Motor neuron (in vitro differentiated cells): ENCODE measurements at places on chromosomes 12 and 14. TPM values are rescaled to one million over a fixed set of nuclear protein-coding genes. Genes with fewer than 3 reads are reported as not detected.

The ADCY4 gene
- 0.71 and 0.88 TPM in 2 replicates for total RNA-seq

The SMCO2 gene
- total RNA-seq, result not detected in 2 replicates

The JKAMP gene
- total RNA-seq, result 56.5 and 59.2 TPM in 2 replicates

The TPPP2 gene
- total RNA-seq, result 0.38 and 0.41 TPM in 2 replicates

DNA sequence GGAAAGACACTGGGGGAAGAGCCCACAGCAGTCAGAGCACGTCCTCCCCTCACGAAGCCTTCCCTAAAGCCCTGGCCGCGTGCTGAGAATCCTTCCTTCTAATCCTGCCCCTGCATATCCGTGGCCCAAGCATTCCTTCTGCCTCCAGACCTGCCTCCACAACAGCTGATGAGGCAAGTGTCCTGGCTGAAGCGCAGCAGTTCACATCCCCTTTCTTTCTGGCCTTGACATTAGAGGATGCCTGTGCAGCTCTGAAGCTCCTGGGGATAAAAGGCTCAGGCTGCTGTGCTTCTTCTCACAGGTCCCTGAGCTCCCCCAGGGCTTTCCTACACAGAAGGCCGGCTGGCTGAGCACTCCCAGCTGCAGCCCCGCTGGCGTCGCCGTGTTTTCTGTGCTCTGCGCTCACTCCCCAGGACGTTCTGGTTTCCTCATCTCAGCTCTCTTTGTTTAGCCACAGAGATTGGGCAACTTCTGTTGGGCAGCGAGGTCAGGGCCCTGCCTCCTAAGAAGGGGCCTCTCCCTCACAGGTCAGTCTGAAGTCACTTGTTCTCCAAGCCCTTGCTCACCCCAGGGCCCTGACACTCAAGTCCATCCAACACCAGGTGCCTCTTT, 45.8 kb downstream of the NINJ2 start:
- ATAC-seq, result no peak

DNA sequence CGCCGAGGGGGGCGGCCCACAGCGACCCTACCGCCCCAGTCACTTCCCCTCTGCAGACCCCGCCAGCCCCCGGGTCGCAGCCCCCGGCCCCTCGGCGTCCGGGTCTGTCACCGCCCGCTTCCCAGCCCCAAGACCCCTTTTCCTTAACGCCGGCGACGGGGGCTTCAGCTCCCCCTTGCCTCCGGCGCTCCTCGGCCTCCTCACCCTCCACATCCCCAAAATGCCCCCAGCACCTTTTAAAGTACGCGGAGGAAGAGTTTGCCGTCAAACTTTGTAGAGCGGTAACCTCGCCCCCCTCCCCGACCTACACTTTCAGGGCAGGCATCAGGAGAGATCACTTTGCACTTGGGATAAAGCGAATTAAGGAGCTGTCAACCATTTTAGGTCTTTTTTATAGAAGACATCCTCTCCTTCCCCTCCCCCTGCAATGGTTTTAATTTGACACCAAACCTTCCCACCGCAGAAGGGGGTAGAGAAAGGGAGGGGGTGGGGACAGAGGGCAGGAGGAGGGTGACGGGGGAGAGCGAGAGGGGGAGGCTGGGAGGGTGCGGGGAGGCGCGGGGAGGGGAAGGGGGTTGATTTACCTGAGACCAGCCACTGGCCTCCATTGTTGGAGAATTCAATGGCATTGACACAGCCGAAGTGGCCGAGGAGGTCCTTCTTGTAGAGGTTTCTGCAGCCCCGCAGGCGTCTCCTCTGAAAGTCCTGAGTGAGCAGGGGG, 578 bp downstream of the DCAF5 start:
- ATAC-seq, result peak; percentile 32

DNA sequence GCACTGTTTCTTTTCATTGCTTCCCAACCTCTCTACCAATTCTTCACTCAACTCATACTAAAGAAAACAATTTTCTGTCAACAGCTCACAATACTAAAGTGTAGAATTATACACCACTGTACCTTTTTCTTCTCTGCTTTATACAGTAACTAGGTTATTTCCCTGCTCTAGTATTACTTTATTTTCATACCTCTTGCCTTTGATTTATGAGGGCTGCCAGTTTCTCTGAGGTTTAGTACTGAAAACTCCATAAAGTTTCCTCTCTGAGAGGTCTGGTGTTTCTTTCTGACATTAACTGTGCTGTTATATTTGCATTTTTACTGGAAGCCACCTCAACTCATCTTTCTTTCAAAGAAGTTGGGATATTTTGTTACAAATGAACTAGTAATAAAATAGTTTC, 63.0 kb upstream of the GRIP1 start:
- no peak for ATAC-seq

DNA sequence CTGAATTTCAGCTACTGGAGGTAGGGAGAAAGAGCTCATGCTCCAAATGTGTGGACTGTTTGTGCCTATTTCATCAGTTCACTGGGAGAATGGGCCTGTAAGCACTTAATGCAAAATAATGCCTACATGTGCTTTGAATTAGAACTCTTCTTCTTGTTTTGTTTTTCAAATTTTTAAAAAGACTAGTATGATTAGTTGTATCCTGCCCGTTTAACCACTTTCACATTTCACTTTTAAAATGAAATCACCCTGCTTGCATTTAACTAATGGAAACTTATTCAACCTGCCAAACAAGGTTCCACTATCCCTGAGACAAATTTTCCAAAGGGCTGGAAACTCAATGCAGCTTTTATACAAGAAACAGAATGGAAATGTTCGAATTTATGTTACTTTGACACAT, 79.7 kb downstream of the SAMD4A start:
- ATAC-seq, result no peak

DNA sequence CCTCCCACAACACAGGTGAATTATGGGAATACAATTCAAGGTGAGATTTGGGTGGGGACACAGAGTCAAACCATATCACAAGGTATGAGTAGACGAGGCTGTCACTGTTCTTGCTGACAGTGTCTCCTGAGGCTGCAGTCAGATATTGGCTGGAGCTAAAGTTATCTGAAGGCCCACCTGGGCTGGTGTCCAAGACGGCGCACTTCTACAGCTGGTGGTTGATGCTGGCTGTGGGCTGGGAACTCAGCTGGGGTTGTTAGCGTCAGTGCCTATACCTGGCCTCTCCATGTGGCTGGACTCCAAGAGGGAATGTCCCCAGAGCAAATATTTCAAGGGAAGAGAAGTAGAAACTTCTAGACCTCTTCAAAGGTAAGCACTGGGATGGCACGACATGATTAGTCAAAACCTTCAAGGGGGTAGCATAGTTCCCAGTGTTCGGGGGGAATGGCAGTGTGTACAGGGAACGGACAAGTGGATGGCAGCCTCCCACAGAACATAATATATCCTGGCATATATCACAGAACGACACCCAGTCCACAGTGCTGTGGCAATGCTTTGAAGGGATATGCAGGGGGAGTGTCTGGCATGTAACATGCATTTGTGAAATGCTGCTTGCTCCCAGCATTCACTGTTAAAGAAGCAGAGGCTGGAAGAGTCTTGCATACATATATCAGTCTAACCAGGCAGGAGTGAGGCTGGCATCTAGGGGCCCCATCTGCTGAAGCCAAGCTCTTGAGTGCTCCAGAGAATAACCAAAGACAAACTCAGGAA, 126.7 kb upstream of the RFLNA start:
- peak; percentile 38 for ATAC-seq

- peak; percentile 55 for ATAC-seq
Observed at GRCh38 chr12:130953771-130954543, at the start of gene ADGRD1. Gene ADGRD1 (plus strand): TSS chr12:130953907. CDS start chr12:130954466, 559 bp downstream.
